Caki2 (cell line): ENCODE measurements at places on chromosomes 2 and 18. TPM values are rescaled to one million over a fixed set of nuclear protein-coding genes. Genes with fewer than 3 reads are reported as not detected.
A peak's percentile ranks its signal among the peaks of the same experiment; 100 is the strongest.

DNA sequence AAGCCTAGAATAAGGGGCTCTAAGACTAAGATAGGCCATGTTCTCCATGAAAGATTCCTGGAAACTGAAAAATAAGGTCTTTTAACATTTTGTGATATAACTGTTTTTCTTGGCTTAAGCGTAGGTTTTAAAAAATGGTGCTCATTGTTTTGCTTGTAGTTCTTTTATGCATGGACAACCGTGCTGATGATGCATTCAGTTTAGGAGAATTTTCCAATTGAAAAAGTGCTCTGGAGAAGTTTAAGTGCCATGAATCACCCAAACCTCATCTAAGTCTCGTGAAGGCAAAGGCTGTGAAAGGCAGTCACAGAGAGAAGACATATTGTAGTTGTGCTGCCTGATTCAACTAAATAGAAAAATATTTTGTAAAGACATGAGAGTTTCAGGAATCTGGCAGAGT, 111.8 kb upstream of the GAREM1 start:
- DNase-seq = peak; percentile 69

DNA sequence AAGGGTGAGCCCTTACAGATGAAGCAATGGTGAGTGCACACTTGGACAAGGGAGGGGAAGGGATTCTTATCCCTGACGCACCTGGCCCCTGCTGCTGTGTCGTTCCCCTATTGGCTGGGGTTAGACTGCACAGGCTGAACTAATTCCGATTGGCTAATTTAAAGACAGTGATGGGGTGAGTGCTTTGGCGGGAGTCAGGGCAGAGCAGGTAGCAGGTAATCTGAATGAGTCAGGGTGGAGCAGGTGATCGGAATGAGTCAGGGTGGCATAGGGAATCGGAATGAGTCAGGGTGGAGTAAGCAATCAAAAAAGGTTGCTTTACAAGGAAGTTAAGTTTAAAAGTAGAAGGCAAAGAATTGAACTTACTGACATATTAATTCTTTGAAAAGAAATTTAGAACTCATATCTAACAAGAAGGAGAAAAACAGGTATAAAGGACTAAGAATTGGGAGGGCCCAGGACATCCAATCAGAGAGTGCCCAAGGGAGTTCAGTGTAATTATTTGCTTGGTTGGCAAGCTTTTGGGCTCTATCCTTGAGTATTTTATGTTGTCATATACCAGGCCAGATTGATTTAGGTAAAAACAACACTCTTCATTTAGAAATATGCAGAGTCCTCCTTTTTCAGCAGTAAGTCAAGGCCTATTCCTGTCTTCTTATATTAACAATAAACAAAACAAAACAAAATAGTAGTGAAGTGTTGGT, 52.3 kb upstream of the RALBP1 start:
- peak; percentile 49 for DNase-seq

DNA sequence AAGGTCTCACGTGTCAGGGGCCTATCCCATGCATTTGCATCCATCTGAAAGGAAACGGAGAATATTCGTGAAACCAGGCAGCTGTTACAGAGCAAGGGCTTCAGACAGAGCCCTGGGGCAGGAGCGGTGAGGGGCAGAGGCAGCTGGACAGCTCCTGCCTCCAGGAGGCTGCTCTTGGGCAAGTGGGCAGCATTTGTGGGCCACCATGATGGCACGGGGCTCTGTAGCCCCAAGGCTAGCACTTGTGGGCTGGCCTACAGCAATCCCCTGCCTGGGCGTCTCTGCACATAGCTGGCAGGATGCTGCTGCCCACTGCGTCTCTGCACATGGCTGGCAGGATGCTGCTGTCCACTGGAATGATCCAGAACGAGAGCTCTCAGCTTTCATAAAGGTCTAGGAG, 52.8 kb upstream of the PTMA start:
- DNase-seq = no peak

The TMEM178A gene
- total RNA-seq = 0.24 TPM in 1 of 2 replicates, not detected in the other

GRCh38 chr2:238963161-238963970, 115.5 kb downstream of the TWIST2 start:
- no peak for DNase-seq

DNA sequence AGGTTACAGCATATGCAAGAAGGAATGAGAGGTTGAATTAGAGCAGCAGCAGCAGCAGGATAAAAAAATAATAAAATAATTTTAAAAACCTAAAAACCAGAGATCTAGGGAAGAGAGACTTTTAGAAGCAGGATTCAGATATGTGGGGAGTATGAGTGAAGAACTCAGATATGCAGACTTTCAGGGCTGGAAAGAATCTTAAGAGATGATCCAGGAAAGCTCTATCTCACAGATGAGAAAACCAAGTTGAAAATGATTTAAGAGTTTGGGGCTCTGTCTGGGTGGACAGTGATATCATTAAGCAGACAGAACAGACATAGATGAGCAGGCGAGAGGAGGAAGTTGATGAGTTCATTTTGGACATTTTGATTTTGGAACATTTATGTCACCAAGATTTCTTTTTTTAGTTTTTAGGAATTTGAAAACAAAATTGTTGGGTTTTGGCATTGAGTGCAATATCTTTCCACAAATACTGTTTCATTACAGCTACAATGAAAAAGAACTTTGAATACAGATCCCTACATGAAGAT, 31.8 kb downstream of the BCL2 start:
- no peak for DNase-seq

The IL36RN gene
- not detected in 2 replicates for total RNA-seq
